Central memory CD8-positive, alpha-beta T cell (primary cell): ENCODE measurements at places on chromosomes 12 and 14.

GRCh38 chr12:59196989-59197388 lies 276.7 kb upstream of the LRIG3 start:
- DNase-seq = no peak

DNA sequence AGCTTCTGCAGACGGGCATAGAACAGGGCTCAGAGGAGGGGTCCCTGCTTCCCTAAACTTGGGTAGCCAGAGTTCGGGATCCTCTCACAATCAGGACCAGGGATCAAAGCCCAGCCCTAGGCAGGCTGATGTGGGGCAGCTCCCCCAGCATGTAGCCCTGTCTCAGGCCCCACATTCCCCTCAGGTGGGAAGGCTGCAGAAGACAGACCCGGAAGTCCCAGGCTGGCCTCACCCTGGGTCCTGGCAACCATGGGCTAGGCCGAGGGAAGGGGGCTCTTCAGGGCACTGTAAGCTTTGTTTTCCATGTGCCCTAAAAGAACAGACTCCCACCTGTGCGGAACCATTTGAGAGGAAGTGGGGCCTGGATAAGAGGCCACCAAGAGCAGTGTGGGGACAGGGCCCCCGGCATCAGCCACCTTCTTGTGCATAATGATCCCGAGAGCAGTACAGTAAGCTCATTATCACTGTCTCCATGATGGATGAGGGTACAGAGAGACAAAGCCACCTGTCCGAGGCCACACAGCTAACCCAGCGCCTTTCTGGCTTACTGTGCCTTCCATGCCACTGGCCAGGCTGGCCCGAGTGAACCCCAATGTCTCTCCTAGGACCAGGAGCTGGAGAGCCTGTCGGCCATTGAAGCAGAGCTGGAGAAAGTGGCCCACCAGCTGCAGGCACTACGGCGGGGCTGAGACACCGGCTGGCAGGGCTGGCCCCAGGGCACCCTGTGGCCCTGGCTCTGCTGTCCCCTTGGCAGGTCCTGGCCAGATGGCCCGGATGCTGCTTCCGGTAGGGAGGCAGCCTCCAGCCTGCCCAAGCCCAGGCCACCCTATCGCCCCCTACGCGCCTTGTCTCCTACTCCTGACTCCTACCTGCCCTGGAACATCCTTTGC lies 11.5 kb downstream of the CHGA start:
- DNase-seq = no peak

DNA sequence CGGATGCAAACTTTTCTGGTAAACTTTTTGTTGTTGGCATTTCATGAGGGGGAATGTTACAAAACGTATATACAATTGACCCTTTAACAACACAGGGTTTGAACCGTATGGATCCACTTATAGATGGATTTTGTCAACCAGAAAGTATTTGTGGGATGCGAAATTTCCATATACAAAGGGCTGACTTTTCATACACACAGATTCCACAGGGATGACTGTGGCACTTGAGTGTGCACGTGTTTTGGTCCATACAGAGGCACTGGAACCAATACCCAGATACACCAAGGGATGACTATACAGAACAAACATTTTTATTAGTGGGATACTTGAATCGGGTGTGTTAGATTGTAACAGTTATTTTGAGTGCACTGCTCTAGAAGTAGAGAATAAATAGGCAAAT lies 29.8 kb upstream of the CCT2 start:
- no peak for DNase-seq

GRCh38 chr12:131458931-131459772 lies 251.7 kb upstream of the SFSWAP start:
- no peak for DNase-seq

- DNase-seq = no peak
Measured at GRCh38 chr14:26194816-26195215, 403.0 kb downstream of the NOVA1 start.

- no peak for DNase-seq
Measured at GRCh38 chr14:53900499-53900898, 56.1 kb downstream of the BMP4 start.
